ENCODE measurements at places on chromosomes 11 and 22.

DNA sequence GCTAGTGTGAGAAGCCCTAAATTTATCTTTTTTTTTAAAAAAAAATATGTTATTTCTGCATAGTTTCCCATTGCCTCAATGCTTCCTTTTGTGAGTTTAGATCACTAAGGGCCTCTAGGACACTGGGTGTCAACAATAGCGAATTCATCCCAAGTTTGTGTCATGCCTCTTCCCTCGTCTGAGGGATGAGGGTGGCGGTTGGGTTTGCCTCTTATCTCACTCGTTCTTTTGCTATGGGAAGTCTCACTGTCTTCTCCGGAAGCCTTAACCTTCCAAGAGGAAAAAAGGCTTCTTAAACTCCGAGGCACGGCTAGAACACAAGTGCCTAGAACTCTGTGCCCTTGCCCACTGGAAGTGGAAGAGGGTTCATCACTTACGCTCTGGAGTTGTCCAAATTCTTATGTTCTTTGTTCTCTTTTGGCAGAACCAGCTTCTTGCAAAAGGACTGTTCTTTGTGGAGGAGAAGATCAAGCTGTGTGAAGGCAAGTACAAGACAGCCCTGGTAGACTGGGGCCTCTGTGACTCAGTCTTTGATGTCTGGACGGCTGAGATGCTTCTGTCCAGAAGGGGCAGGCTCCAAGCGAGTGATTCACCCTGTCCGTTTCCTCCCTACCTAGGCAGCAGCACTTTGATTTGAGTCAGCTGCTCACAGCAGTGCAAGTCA lies 78.5 kb downstream of the TRAF6 start:
- peak; percentile 73 for DNase-seq

- DNase-seq: no peak
These were observed 224.6 kb downstream of the FAT3 start for GRCh38 chr11:92449222-92449621.

GRCh38 chr11:73203790-73204189 lies 14.3 kb upstream of the P2RY2 start:
- no peak for DNase-seq

DNA sequence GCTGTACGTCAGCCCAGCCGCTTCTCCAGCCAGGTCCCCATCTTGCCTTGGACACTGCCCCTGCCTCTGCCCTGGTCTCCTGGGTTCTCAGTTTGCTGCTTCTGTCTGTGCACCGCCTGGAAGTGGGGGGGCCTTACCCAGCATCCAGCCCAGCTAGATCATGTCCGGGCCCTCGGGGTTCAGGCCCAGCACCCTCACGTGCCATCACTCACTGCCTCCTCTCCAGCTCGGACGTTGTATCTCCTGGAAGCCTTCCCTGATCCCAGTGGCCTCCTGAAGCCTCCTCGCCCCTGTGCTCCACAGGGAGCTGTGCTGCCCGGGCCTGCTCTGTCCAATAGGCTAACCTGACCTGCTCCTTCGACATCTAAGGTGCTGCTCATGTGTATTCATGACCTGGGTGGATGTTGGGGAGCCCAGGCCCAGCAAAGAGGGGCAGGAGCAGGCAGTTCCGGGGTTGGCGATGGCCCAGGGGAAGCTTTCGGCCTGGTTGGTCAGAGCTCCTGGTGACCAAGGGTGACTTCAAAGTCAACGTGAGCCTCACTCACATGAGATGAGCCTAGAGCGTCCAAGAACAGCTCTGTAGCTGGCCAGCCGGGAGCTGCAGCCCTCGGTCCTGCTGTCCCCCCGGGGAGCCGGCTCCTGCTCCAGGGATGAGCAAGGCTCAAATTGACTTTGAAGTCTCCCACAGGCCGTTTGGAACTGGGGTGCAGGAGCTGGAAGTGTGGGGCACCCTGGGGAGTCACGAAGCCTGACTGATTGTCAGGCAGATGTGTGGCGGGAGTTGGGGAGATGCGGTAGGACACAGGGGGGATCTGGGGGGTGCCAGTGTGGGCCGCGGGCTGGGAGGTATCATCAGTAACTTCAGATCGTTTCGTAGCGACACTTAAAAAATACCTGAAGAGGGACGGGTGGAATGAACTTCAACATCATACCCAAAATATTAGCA lies 5.2 kb upstream of the ASCL2 start:
- peak; percentile 39 for DNase-seq

GRCh38 chr11:9057007-9057406 lies 34.4 kb downstream of the SCUBE2 start:
- DNase-seq: no peak

GRCh38 chr11:17668166-17668565 lies 51.2 kb upstream of the MYOD1 start:
- no peak for DNase-seq

GRCh38 chr22:44383064-44383575 lies 70.4 kb upstream of the SHISAL1 start:
- DNase-seq: no peak

- DNase-seq: no peak
These were observed 1.3 kb upstream of the CLDN25 start for GRCh38 chr11:113778111-113778910.

GRCh38 chr11:78392854-78393253 lies 24.8 kb downstream of the GAB2 start:
- no peak for DNase-seq

GRCh38 chr11:118912742-118913410 lies 12.8 kb downstream of the BCL9L start:
- no peak for DNase-seq

DNA sequence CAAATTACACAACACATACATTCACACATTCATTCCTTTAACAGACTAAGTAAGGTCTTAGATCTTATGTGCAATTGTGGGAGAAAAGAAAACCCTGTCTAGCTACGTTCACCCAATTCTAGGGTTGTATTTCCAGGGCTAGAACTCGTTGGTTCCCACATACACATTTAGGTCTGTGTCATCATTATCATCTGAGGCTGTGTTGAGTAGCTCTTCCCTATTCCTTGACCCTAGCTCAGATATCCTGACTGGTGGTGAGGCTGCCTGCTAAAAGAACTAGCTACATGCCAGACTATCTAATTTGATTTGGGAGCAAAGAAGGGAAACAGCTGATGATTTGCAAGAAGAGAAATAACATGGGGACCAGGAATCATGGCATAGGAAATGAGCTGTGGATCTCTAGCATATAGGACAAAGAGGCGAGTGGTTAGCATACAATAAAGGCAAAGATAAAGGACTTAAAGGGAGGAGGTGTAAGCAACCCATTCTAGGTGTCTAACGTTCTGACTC lies 27.5 kb upstream of the OR10G7 start:
- DNase-seq: no peak

- no peak for DNase-seq
These were observed 2.5 kb downstream of the PKP3 start for GRCh38 chr11:396511-396947.

DNA sequence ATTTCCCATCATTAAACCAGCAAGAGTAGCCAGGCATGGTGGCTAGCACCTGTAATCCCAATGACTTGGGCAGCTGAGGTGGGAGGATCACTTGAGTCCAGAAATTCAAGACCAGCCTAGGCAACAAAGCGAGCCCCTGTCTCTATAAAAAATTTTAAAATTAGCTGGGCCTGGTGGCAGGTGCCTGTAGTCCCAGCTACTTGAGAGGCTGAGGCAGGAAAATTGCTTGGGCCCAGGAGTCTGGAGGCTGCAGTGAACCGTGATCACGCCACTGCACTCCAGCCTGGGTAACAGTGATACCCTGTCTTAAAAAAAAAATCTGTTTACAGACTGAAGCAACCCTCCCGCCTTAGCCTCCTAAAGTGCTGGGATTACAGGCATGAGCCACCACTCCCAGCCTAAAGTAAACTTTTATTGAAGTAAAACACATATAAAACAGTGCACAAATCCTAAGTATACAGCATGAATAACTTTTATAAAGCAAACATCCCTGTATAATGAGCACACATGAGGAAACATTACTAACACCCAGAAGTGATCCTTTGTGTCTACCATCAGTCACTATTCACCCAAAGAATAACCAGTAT lies 12.6 kb downstream of the UCP3 start:
- no peak for DNase-seq

DNA sequence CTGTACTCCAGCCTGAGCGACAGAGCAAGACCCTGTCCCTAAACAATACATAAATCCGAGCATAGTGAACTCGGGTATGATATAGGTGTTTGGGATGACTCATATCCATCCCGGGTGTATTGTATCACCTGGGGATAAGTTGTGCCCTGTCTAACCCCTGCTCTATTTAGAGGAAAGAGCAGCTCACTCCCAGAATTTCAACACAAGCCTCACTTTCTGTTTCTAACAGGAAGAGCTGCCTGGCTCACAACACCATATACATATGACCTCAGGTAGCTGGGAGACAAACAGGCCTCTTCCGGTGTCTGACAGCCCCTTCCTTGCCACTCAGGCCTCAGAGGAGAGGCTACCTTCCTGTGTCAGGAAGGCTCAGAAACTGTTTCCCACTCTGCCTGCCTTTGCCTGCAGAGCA lies 9.9 kb upstream of the MICALL1 start:
- DNase-seq: peak; percentile 18

- no peak for DNase-seq
These were observed at the start of gene IFTAP for GRCh38 chr11:36594316-36594989. IFTAP (plus strand) TSS chr11:36594502; CDS start chr11:36610104, 15,602 bp downstream.

- DNase-seq: no peak
These were observed 23.6 kb downstream of the SREBF2 start for GRCh38 chr22:41856469-41856868.

- no peak for DNase-seq
These were observed 50.7 kb upstream of the SPATA19 start for GRCh38 chr11:133896028-133896427.

DNA sequence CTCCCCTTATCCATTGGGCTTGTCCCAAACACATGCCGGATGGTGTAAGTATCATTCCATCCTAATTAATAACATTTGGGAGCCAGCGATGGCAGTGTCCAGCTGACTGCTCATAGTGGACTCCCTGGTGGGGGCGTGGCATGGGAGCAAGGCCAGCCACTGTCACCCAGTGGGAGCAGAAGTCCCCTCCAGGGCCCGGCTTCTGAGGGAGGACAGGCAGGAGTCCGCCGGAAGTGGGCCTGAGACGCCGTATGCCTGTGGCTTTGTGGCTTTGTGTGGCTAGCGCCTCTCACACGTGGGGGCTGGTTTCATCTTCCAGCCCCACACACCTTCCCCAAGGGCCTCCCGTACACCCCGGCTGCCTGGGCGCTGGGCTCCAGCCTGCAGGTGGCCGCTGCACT lies 124.5 kb downstream of the KCNQ1 start:
- no peak for DNase-seq

- no peak for DNase-seq
These were observed 15.5 kb upstream of the RASD2 start for GRCh38 chr22:35524966-35525686.

DNA sequence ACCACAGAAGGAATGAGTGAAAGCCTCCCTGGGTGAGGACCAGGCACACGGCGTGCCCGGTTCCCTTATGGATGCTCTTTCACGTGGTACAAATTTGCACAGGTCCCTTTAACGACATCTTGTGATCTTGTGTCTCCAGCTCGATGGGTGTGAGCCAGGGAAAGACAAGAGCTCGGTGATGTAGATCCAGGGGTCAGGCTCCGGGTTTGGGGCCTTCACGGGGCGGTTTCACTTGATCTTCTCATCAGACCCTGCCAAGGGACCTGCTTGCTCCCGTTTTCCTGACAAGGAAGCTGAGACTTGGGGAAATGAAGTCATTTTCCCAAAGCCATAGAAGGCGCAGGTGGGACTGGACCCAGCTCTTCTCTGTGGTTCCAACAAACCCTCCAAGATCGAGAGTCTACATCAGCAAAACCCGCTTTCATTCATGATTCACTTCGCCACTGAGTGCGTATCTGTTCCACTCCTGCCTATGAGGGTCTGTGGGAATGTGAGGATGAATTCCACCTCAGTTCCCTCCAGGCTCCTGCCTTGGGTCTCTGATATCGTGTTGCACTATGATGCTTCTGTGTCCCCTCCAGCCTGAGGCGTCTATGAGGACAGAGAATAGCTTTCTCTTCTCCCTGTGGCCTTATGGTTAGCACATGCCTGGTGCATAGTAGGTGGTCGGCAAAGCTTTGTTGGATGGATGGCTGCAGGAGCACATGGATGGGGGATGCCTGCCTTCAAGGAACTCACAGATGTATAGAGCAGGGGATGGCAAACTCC lies 45.0 kb upstream of the ANO1 start:
- peak; percentile 33 for DNase-seq

- no peak for DNase-seq
These were observed 15.0 kb downstream of the USH1C start for GRCh38 chr11:17528906-17529843.

- DNase-seq: no peak
These were observed 71.8 kb upstream of the TP53I11 start for GRCh38 chr11:45022294-45023064.

GRCh38 chr11:18728658-18729057 lies 2.7 kb upstream of the IGSF22 start:
- DNase-seq: no peak

GRCh38 chr11:35126000-35126878 lies 12.7 kb upstream of the CD44 start:
- peak; percentile 68 for DNase-seq

GRCh38 chr22:36546932-36547331 lies 18.0 kb upstream of the EIF3D start:
- DNase-seq: no peak

GRCh38 chr11:27717801-27718229 lies 17.6 kb upstream of the BDNF start:
- no peak for DNase-seq

DNA sequence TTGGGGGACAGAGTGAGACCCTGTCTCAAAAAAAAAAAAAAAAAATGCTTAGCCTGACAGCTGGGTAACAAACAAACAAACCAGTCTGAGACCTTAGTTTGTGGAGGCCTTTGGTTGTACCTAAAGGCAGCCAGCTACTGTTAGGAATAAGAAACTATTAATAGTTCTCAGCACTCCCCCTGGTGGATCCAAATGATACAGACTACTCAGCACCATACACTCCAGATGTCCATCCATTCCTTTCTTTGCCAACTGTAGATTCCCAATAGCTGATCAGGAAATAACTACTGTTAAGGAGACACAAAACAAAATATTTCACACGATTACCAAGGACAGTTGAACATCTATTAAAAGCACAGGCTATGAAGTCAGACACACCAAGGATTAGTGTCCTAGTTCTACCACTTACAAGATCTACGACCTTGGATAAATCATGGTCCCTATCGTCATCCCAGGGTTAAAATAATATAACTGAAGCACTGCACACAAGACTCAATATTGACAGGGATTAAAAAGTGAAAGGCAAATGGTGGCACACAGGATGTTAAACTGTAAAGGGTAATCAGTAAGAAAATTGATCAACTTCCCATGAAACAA lies 17.2 kb downstream of the CLDN25 start:
- no peak for DNase-seq

DNA sequence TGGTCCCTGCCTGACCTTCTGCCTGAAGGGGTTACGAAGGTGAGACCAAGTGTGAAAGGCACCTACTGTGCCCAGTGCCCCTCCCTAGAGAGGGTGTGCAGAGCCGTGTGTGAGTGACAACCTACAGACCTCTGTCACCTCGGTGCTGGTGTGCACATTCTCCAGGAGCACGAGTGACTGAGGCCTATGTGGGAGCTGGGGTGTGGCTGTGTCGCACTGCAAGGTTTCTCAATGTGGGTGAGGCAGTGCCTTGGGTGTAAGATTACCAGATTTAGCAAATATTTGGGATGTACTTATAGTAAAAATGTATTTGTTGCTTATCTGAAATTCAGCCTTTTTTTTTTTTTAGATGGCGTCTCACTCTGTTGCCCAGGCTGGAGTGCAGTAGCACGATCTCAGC lies 5.6 kb downstream of the STARD10 start:
- DNase-seq: no peak
